ENCODE measurements at places on chromosomes 5 and 9.
A peak's percentile ranks its signal among the peaks of the same experiment; 100 is the strongest.

DNA sequence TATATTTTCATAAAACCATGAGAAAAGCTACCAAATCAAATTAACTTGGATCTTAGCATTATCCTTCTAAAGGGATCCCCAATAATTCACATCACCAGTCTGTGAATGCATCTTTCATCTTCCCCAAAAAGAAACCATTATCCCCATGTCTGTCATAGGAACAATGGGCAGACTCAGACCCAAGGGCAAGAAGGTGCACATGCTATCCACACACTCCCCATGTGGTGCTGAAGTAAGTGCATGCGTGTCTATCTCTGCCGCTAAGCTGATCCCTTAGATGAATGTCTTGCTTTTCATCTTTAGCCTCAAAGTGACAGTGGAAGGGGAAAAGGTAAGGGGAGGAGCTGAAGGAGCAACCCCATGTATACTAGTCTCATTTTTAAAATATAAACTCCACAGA lies 10.2 kb downstream of the SPOCK1 start:
- no peak overlapping the region for H3K4me3 ChIP-seq
- H3K27me3 ChIP-seq = peaks cover 7% of the 10 kb centered on the region
- H3K36me3 ChIP-seq = no peaks in the 10 kb centered on the region
- DNase-seq = no peak
- no peaks in the 10 kb centered on the region for H3K4me1 ChIP-seq

- H3K4me1 ChIP-seq = no peaks in the 10 kb centered on the region
- no peaks in the 10 kb centered on the region for H3K36me3 ChIP-seq
- H3K27ac ChIP-seq = no peak overlapping the region
- peaks cover 9% of the 10 kb centered on the region for H3K27me3 ChIP-seq
Observed at GRCh38 chr9:34884747-34885189, 73.3 kb upstream of the PHF24 start.

- H3K36me3 ChIP-seq = no peaks in the 10 kb centered on the region
- H3K4me1 ChIP-seq = no peaks in the 10 kb centered on the region
- H3K27me3 ChIP-seq = peaks cover 66% of the 10 kb centered on the region
- DNase-seq = no peak
- H3K27ac ChIP-seq = no peak overlapping the region
Observed at GRCh38 chr9:21552244-21553170, 70.4 kb upstream of the IFNE start.

GRCh38 chr9:37986771-37987258 lies 82.2 kb downstream of the SHB start:
- no peaks in the 10 kb centered on the region for H3K36me3 ChIP-seq
- H3K27ac ChIP-seq = peak overlapping the region; percentile 65
- no peak for DNase-seq

- no peaks in the 10 kb centered on the region for H3K36me3 ChIP-seq
- DNase-seq = no peak
- H3K4me3 ChIP-seq = no peak overlapping the region
- H3K4me1 ChIP-seq = no peaks in the 10 kb centered on the region
- H3K27ac ChIP-seq = no peak overlapping the region
Observed at GRCh38 chr5:133142782-133143181, 91.0 kb downstream of the HSPA4 start.

GRCh38 chr9:129162497-129163197 lies 15.4 kb downstream of the IER5L start:
- H3K36me3 ChIP-seq = no peaks in the 10 kb centered on the region
- no peak overlapping the region for H3K27ac ChIP-seq
- no peak overlapping the region for H3K4me3 ChIP-seq
- H3K27me3 ChIP-seq = no peaks in the 10 kb centered on the region
- no peak for DNase-seq

GRCh38 chr5:107474716-107475489 lies 195.8 kb downstream of the EFNA5 start:
- no peak overlapping the region for H3K4me3 ChIP-seq
- peak overlapping the region; percentile 72 for H3K27ac ChIP-seq
- peaks cover 49% of the 10 kb centered on the region for H3K4me1 ChIP-seq
- H3K27me3 ChIP-seq = no peaks in the 10 kb centered on the region
- no peaks in the 10 kb centered on the region for H3K36me3 ChIP-seq

DNA sequence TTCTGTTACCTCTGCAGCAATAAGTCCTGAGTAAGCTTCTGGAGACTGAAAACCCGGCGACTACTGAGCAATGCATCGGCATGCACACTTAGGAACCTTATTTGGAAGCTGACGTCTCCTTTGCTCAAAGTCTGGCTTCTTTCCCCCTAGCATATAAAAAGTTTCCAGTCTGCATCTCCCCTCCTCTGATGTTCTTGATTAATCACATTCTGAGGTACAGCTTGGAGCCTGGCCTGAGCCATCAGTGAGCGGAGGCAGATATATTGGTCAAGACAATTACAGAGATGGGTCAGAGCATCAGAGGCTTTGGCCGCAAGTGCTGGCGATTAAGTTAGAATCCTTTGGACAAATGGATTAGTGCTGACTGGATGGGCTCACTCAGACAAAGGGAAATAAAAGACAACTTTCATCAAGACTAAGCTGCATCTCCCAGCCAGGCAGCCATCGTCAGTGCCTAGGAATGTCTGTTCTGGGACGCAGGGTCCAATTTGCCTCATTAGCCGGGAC lies 140.7 kb downstream of the MTX3 start:
- H3K36me3 ChIP-seq = no peaks in the 10 kb centered on the region
- peaks cover 12% of the 10 kb centered on the region for H3K4me1 ChIP-seq
- no peak for DNase-seq
- H3K27me3 ChIP-seq = no peaks in the 10 kb centered on the region
- peak overlapping the region; percentile 8 for H3K27ac ChIP-seq
- no peak overlapping the region for H3K4me3 ChIP-seq

DNA sequence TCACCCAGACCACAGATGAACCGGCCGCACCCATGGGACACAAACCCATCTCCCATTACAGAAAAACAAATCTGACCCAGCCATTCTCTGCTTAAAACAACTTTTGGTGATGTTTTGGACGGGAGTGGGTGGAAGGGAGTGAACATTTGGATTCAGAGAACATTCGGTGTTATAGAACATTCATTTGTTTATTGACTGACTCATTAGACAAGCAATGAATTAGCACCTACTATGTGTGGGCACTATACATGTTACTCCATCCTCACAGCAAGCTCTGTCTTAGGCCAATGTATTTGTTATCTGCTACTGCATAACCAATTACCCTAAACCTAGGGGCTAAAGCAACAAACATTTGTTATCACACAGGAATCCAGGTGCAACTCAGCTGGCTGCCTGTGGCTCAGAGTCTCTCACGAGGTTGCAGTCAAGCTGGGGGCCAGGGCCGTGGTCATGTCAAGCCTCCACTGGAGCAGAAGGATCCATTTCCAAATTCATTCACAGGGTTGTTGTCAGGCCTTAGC lies 5.1 kb upstream of the ERGIC1 start:
- no peak overlapping the region for H3K27ac ChIP-seq
- H3K27me3 ChIP-seq = no peaks in the 10 kb centered on the region
- no peak overlapping the region for H3K4me3 ChIP-seq

DNA sequence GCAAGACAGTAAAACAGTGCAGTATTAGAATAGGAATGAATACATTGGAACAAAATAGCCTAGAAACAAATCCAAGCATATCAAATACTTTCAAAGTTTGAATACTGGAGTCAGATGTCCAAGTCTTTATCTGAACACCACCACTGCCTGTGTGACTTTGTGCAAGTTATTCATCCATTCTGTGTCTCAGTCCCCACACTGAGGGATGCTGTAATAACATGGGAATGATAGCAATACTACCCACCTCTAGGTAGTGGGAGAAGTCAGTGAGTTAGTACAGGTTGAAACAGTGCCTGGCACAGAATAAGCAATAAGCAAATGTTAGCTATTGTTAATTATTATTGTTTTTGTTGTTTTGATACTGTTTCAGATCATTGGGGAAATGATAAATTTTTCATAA lies 130.9 kb downstream of the SUSD1 start:
- H3K4me1 ChIP-seq = peaks cover 14% of the 10 kb centered on the region
- H3K27me3 ChIP-seq = no peaks in the 10 kb centered on the region
- no peak overlapping the region for H3K4me3 ChIP-seq
- peaks cover 23% of the 10 kb centered on the region for H3K36me3 ChIP-seq

- DNase-seq = no peak
- no peak overlapping the region for H3K27ac ChIP-seq
- peaks cover 67% of the 10 kb centered on the region for H3K4me1 ChIP-seq
- no peaks in the 10 kb centered on the region for H3K27me3 ChIP-seq
- no peaks in the 10 kb centered on the region for H3K36me3 ChIP-seq
Observed at GRCh38 chr9:81669866-81670265, 19.5 kb downstream of the TLE1 start.

DNA sequence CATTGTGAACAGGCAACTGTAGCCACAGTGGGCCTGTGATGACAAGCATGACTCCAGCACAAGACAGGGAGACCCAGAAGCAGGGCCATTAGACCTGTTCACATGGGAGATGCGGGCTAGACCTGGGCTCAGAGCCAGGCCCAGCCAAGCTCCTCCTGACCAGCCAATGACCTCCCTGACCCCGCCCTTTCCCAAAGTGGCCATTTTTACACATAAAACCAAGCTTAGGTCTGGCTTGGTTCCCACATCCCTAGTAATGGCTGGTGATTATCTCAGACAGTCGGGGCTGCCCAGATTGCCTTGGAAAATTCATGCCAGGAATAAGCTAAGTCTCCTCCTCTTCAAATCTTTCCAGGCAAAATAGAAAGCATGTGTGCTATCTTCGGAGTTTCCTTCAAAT lies 94.1 kb downstream of the FRMD3 start:
- H3K27me3 ChIP-seq = no peaks in the 10 kb centered on the region
- H3K4me3 ChIP-seq = no peak overlapping the region
- peaks cover 80% of the 10 kb centered on the region for H3K4me1 ChIP-seq
- peak overlapping the region; percentile 78 for H3K27ac ChIP-seq
